G401 (cell line): ENCODE measurements at places on chromosomes 5 and 9.

GRCh38 chr9:105295201-105295550 lies 50.7 kb downstream of the SLC44A1 start:
- no peak for DNase-seq

DNA sequence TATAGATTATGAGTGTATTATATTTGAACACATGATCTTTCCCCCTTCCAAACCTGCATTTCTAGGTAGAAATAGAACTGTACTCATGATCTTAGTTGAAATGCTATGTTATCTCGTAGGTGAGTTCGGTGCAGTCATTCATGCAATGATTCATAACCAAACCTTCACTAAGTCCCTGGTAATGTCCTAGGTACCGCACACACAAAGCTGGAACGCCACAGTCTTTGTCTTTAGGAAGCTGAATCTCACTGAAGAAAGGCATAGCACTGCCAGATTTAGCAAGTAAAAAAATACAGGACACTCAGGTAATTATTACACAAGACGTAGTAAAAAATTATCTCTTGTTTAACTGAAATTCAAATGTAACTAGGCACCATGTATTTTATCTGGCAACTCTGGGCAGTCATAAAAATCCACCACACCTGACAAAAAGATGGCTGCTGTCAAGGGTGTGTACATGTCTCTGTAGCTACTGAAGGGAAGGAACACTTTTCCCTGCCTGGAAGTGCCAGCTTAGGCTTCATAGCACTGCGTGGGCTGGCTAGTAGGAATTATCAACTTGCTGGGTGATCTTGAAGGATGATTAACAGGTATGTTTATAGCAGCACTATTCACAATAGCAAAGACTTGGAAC lies 28.0 kb upstream of the TXN start:
- no peak for DNase-seq

DNA sequence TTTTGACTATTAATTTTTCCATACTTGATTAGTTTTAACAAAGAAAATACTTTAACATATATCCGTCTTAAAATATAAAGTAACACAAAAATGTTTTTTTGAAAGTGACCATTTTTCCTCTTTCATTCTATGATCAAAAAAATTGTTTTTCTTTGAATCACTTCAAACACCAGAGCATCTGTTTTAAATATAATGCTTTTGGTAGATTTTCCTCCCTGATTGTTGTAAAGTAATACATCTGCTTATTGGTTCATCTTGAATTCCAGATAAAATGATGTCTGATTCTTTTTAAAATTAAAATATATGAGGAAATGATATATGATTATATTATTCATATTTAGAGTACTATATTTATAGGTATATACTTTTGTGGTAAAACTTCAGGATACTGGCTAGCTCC lies 76.2 kb upstream of the LPAR1 start:
- no peak for DNase-seq

- no peak for DNase-seq
Measured at GRCh38 chr5:135400866-135401265, 1.8 kb upstream of the MACROH2A1 start.

GRCh38 chr5:125575171-125575890 lies 828.9 kb upstream of the ZNF608 start:
- no peak for DNase-seq

GRCh38 chr9:79583952-79584654 lies 12.3 kb downstream of the TLE4 start:
- DNase-seq: no peak

GRCh38 chr9:136327304-136327974 lies at the start of gene GPSM1:
Gene GPSM1, plus strand, starts transcription at chr9:136327539. Its CDS starts 157 bp downstream, at chr9:136327696.
- no peak for DNase-seq

GRCh38 chr9:132301521-132301920 lies 53.3 kb downstream of the SETX start:
- no peak for DNase-seq

- no peak for DNase-seq
Measured at GRCh38 chr9:134053941-134054761, 13.7 kb downstream of the BRD3 start.

DNA sequence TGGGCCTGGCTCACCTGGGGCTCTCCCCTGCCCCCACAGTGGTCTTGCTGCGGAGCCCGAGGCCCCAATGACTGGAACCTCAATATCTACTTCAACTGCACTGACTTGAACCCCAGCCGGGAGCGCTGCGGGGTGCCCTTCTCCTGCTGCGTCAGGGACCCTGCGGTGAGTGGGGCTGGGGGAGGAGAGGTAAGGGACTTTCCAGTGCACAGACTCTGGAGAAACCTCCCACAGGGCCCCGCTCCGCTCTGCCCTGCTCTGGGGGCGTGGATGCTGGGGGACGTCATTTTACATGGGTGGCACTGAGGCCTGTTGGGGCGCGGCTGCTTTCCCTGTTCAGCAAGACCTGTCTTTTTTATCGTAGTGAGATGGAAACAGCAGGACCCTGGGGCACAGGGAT lies 7.6 kb downstream of the TSPAN17 start:
- no peak for DNase-seq

DNA sequence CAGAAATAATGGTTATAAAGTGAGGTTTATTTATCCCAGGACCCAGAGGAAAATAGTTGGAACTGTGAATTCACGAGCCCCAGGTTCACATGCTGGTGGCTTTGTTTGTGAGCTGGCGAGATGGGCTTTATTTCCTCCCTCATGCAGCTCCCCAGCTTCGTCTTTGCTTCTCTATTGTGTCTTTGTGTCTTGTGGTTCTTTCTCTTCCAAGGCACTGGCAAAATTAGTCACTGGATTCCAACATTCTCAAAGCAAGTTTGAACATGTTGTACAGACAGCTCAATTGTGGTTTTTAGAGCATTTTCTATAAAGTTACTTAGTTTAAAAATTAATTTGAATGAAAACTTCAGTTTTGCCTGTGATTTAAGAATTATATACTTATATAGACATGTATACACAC lies 7.2 kb downstream of the NDUFS6 start:
- DNase-seq: no peak

- no peak for DNase-seq
Measured at GRCh38 chr9:74333384-74334032, 163.6 kb upstream of the RORB start.

- no peak for DNase-seq
Measured at GRCh38 chr9:134989206-134990065, 71.7 kb upstream of the FCN1 start.

- DNase-seq: no peak
Measured at GRCh38 chr9:86531273-86531970, 177.2 kb upstream of the TUT7 start.

GRCh38 chr5:137205231-137206027 lies 293.7 kb downstream of the SPOCK1 start:
- no peak for DNase-seq

DNA sequence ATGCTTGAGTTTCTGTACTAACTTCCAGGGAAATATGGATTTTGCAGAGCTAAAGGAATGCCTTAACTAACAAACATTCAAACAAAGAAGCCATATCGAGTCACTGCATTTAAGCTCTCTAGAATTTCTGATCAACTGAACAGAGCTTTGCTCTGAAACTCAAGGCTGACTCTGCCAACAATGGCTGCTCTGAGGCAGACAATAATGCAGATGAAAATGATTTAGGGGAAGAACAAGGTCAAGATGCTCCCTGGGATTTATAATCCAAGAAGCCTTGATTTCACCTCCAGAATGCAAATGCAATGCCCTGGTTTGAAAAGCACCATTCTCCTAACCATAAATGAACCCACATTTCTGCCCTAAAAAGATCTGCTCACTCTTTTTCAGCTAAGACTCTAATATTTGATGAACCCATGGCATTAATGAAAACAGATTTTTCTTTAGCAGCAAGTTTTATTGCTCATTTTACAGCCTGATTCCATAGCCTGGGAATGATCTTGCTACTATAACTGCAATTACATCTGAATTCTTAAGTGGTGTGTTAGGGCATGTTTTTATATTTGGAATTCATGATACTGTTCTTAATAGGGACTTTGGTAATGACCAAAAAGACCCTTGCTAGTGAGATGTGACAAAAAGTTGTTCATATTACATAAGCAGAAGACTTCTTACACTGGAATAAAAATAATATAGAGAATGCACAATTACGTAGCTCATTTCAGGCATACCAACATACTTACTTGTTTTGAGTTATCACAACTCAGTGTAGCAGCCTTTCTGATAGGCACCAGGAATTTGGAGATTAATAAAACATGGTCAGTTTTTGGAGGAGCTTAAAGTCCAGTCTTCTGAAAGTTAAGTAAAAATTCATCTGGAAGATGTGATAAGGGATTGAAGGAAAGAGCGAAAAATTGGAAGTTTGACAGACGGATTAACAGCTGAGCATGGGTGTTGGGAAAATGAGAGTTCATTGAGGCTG lies 169.4 kb downstream of the TRPM3 start:
- no peak for DNase-seq

GRCh38 chr5:176559683-176560082 lies 10.5 kb downstream of the CDHR2 start:
- no peak for DNase-seq

DNA sequence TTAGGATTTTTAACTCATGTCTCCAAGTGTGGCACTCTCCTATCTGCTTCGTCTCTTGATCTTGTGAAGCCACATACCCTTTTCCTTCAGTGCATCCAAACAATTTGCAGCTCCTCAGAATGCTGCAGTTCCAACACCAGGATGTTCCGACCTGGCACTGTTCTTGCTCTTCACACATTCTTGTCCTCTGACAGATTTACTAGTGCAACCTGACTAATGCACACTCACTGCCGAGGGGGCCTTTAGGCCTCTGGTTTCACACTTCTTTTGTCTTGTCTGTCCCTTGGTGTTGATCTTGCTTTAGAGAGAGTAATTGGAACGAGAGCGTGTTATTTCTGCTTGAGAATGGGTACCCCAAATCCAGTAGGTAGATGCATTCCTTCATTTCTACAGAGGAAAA lies 15.0 kb downstream of the ARHGAP26 start:
- DNase-seq: no peak
